Stimulated activated CD8-positive, alpha-beta memory T cell treated with anti-CD3 and anti-CD28 coated beads, Interleukin-15, amount 100 ng/mL, for 4 hours (primary cell): ENCODE measurements at places on chromosomes 5 and 9.

DNA sequence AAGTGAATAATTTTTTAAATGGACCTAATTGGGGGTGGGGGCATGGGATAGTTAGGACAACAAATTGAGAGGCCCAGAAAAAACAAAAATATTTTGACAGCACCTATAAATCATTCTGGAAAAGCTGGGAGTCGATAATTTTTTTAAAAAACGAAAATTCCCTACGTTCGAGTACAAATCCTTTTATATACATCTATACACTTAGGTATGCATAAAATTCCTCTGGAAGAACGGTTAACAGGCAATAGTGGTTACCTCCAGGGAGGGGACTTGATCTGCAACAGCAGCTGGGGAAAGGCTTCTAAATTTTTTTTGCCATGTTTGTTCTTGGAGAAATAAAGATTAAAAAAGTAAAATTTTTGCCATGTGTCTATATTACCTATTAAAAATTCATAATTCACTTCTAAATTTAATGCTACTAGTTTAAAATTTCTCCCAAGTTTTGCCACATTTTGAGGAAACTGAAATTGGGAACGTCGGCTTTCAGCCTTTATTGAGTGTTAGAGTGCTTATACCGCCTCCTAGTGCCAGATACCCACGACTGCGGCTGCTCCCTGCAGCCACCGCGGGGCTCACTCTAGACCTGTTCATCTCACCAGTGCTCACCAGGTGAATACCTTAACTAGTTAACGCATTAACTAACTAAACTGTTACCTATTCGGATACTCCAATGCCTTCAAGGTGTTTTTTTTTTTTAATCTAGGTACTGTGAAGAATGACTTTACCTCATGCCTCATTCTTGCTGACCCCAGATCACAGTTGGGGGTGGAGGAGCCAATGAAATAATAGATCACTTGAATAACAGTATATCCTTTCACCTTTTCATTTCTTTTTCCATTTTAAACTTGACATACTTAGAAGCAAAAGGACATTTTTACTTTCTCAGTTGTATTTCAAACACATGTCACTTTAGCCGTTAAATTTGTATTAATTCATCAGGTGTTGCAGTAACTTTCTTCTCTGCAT, 1.8 kb upstream of the BHMT start:
- no peak for DNase-seq

- no peak for DNase-seq
Measured at GRCh38 chr9:126147186-126147935, 179.3 kb upstream of the MVB12B start.

DNA sequence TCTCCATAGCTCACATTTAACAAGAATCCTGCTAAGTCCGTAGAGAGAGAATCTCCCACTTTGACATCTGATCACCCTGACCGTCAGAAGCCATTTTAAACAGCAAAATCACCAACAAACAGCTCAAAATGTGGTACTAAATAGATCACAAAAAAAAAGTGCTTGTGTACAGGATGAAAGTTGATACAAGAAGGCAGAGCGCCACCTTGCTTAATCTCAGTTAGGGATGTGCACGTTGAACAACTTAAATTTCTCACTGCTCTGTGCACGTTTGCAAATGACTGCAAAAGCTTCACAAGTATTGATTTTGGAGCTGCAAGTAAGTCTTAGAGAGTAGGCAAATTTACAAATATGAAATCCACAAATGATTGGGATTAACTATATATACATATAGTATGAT, 63.1 kb upstream of the NREP start:
- no peak for DNase-seq

DNA sequence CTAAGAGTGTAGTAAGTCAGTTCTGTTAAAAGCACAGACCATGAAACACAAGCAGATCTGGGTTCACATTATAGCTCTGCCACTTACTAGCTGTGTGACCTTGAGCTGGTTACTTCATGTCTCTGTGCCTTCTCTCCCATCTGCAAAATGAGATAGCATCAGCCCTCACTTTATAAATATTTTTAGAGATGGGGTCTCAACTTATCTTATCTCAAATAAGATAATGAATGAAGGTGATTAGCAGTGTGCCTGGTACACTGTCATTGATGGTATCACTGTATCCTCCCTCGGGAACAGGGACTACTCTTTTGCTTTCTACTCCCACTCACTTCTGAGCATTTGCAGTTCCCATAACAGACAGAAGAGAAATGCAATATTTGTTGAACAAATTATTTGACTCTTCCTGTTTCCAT, 52.4 kb downstream of the GALNT10 start:
- no peak for DNase-seq

GRCh38 chr9:125932012-125932411, 184.8 kb downstream of the PBX3 start:
- no peak for DNase-seq

DNA sequence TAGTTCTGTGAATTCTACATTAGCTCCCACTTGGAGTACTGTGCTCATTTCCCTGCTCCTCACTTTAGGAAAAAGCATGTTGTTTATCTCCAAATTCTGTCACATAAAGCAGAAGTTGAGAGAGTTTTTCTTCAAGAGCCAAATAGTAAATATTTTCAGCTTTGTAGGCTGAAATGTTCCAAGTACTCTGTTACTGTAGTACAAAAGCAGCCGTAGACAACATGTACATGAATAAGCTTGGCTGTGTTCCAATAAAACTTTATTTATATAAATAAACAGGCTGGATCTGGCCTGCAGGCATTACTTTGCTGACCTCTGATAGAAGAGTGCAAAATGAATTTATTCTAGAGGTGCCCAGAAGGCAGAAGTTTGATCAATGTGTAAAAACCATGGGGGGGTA, 73.0 kb upstream of the AGXT2 start:
- DNase-seq, result no peak

DNA sequence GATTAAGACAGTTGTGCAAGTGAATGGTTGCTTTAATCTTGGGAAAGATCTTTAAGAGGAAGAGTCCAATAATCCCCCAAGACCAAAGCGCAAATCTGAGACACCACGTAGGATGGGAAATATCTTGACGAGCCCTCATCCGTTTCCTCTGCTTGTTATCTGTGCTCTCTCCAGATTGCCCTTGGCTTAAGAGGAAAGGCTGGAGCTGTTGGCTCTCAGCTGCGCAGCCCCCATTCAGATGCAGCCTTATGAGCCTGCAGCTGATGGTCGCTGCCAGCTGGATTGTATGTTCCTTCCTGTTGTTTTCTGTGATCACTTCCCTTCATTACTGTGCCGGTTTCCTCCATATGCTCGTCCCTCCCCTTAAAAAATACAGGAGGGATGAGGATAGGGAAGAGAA, 47.7 kb downstream of the PWWP2A start:
- DNase-seq, result no peak

DNA sequence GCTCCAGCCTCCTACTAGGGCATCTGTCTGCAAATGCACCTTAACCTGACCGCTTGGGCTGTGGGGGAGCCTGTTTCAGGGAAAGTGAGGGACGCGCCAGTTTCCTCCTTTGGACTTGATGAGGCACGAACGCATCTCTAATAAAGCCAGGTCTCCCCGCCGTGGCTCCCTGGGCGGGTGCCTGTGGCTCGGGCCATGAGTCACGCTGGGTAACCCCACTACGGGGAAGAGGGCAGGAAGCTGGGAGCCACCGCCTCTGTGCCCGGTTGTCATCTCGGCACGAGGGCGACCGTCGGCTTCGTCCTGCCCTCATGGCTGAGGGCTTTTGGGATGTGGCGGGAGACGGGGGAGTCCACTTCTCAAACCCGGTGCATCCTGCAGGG, 12.1 kb downstream of the NOTCH1 start:
- peak; percentile 63 for DNase-seq

DNA sequence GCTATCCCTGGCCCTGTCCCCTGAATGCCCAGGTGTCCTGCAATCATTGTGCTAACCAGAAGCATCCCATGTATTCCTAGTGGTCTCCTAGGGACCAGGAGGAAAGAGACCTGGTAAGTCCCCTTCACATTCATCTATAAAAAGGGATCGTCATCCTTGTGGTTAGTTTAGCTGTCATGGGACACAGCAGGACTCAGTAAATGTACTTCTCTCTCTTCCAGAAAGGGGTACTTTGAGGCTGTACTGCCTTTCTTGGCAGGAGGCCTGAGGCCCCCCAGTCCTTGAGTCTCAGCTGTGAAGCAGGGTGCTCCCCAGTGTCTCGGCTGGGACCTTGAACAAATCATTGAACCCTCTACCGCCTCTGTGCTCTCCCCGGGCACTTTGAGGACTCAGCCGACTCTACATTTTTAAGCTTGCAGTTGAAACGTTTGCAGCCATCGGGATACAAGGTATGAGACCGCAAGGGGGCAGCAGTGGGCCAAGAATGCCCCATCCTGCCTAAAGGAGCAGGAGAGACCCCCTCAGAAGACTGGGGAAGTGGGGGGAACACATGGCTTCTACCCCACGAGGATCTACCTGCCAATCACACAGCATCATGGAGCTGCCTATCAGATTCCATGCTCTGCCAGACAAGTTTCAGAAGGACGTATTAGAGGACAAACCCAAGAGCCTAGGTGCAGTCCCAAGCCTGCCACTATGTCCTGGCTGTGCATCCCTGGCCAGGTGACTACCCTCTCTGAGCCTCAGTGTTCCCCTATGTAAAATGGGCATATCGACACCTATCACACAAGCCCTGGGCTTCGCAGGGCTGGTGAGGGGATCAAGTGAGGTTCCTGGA, 2.4 kb upstream of the PHYKPL start:
- peak; percentile 54 for DNase-seq

GRCh38 chr5:98454407-98454806, 319.1 kb upstream of the RGMB start:
- DNase-seq, result no peak

DNA sequence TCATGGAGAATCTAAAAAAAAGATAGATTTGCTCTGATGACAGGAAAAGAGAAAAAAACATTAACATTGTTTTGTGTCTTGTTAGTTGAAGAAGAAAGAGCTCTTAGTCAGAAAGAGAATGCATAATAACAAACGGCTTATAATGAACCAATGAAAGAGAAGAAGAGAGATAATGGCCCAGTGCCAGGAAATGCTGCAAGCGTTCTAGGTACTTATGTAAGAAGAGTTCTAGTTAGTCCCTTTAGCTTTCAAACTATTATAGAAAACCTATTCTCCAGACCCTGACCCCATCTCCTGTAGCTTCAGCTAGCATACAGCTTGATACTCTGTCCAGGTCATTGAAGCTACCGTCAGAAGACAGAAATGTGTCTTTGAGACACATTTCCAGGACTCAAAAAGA, 70.2 kb downstream of the FBXL17 start:
- no peak for DNase-seq

GRCh38 chr5:172090976-172091547, 84.6 kb upstream of the FBXW11 start:
- no peak for DNase-seq

- DNase-seq, result no peak
Measured at GRCh38 chr5:129930221-129930620, 26.0 kb downstream of the CHSY3 start.

- DNase-seq, result no peak
Measured at GRCh38 chr5:166286832-166287231, 2004.6 kb upstream of the WWC1 start.

GRCh38 chr5:126055348-126055729, 367.9 kb upstream of the GRAMD2B start:
- no peak for DNase-seq

- no peak for DNase-seq
Measured at GRCh38 chr5:91848453-91848852, 465.3 kb upstream of the ARRDC3 start.

DNA sequence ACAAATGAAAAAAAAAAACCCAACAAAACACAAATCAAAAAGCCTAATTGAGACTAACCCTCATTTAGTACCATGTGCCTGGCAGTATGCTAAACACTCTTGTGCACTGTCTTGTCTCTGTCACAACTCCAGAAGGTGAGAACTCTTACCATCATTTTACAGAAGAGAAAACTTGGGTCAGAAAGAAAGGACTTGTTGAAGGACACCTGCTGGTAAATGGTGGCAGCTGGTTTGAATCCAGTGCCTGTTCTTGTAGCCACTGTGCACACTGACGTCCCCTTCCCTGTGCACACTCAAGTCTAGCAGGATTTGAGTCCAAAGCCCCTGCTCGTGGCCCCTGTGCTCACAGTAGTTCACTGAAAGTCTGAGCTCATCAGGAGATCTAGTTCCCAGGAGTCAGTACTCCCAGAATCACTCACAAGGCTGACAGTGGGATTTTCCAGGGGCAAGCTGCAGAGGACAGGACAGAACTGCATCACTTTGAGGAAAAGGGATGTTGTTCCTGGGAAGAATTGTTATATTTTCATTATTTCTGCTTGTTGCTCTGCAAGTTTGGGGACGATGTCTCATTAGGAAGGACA, 43.0 kb upstream of the HSD17B4 start:
- no peak for DNase-seq

- no peak for DNase-seq
Measured at GRCh38 chr9:126301985-126302603, 24.5 kb upstream of the MVB12B start.

GRCh38 chr9:93724852-93725251, 148.5 kb downstream of the PHF2 start:
- no peak for DNase-seq

GRCh38 chr9:32161209-32161608, 223.2 kb upstream of the ACO1 start:
- DNase-seq, result no peak

GRCh38 chr5:140690376-140690932, 716 bp downstream of the HARS1 start:
- no peak for DNase-seq

- no peak for DNase-seq
Measured at GRCh38 chr5:134887593-134888159, 13.5 kb downstream of the TXNDC15 start.

GRCh38 chr5:108983461-108984092, 235.9 kb downstream of the FER start:
- DNase-seq, result no peak

GRCh38 chr5:66713998-66714397, 117.8 kb downstream of the MAST4 start:
- no peak for DNase-seq

- no peak for DNase-seq
Measured at GRCh38 chr5:52846182-52846842, 58.6 kb downstream of the ITGA1 start.

DNA sequence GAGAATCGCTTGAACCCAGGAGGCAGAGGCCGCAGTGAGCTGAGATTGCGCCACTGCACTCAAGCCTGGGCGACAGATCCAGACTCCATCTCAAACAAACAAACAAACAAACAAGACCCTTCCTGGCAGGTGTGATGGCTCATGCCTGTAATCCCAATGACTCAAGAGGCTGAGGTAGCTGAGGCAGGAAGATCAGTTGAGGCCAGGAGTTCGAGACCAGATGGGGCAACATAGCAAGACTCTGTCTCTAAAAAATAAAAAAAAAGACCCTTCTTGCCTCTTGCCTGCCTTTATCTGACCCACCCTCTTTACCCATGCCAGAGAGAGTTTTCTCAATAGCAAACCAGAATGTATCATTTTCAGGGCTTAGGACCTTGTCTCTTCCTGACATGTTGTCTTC, 8.8 kb upstream of the PANK3 start:
- no peak for DNase-seq

- no peak for DNase-seq
Measured at GRCh38 chr5:177382423-177383029, 1.7 kb upstream of the SLC34A1 start.

GRCh38 chr9:90830977-90831376, 29.4 kb downstream of the SYK start:
- no peak for DNase-seq

- no peak for DNase-seq
Measured at GRCh38 chr9:113541019-113541900, 77.7 kb downstream of the RGS3 start.
